ENCODE measurements at places on chromosomes 1 and 21.
A peak's percentile ranks its signal among the peaks of the same experiment; 100 is the strongest.

- H3K27ac ChIP-seq, result no peak overlapping the region
- H3K4me1 ChIP-seq, result peaks cover 6% of the 10 kb centered on the region
- H3K27me3 ChIP-seq, result peaks cover 28% of the 10 kb centered on the region
- H3K4me3 ChIP-seq, result no peak overlapping the region
- DNase-seq, result no peak
- no peaks in the 10 kb centered on the region for H3K36me3 ChIP-seq
Measured at GRCh38 chr1:54934869-54935268, 45.6 kb upstream of the TMEM61 start.

GRCh38 chr1:53371851-53372250 lies 44.0 kb upstream of the LRP8 start:
- H3K27ac ChIP-seq, result no peak overlapping the region
- no peak overlapping the region for H3K4me3 ChIP-seq
- no peaks in the 10 kb centered on the region for H3K36me3 ChIP-seq
- H3K4me1 ChIP-seq, result peaks cover 14% of the 10 kb centered on the region
- no peak for DNase-seq

- no peaks in the 10 kb centered on the region for H3K36me3 ChIP-seq
- no peak overlapping the region for H3K4me3 ChIP-seq
- no peaks in the 10 kb centered on the region for H3K4me1 ChIP-seq
- no peak for DNase-seq
- H3K27me3 ChIP-seq, result peaks cover 6% of the 10 kb centered on the region
Measured at GRCh38 chr1:17930635-17931034, 175.5 kb downstream of the ACTL8 start.

DNA sequence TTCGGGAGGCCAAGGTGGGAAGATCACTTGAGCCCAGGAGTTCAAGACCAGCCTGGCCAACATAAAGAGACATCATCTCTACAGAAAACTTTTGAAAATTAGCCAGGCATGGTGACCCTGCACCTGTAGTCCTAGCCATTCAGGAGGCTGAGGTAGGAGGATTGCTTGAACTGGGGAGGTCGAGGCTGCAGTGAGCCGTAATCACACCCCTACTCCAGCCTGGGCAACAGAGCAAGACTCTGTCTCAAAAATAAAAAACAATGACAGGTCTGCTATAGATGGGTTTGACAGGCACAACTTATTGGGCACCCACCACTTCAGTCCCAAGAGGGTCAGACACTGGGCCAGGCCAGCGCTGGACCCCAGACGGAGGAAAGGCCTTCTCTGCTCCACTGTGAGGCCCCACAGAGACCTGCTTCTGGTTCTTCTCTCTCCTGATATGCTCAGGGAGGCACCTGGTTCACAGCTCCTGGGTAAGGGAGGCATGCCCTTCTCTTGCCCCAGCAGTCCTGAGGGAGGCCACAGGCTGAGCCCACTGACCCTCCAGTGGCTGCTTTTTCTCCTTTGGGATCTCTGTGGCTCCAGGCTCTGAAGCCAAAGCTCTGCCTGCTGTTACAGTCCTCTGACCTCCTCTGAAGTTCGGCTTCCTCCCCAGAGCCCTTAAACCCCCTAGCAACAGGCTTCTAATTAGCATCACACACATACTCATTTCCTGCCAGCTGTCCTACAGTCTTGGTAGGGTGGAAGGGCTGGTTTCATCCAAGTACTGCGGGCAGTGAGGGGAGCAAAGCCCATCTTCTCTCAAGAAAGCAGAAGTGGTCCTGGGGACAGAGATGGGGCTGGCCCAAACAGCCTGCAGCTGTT lies 14.4 kb downstream of the S100A16 start:
- H3K27me3 ChIP-seq, result no peaks in the 10 kb centered on the region
- no peak for DNase-seq

GRCh38 chr1:97551113-97551512 lies 369.7 kb downstream of the DPYD start:
- peaks cover 4% of the 10 kb centered on the region for H3K36me3 ChIP-seq
- no peak for DNase-seq
- H3K4me3 ChIP-seq, result no peak overlapping the region
- no peaks in the 10 kb centered on the region for H3K4me1 ChIP-seq

- H3K4me1 ChIP-seq, result peaks cover 57% of the 10 kb centered on the region
- peaks cover 74% of the 10 kb centered on the region for H3K36me3 ChIP-seq
- peak; percentile 14 for DNase-seq
- H3K4me3 ChIP-seq, result peak overlapping the region; percentile 85
Measured at GRCh38 chr1:234605983-234606783, 3.8 kb downstream of the IRF2BP2 start.

DNA sequence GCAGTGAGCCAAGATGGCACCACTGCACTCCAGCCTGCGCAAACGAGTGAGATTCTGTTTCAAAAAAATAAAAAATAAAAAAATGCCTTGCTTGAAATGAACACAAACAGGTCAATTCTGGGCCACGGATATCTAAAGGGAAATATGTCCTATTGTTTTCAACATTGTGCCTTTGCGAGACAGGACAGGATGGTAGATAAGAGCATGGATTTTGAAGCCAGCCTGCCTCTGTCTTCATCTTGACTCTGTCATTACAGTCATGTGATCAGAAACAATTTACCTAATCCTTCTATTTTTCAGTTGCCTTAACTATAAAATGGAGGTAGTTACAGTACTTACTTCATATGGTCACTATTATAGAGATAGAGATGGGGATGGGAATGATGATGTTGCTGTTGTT lies 56.7 kb upstream of the ZSWIM5 start:
- peaks cover 2% of the 10 kb centered on the region for H3K36me3 ChIP-seq
- DNase-seq, result no peak
- no peak overlapping the region for H3K27ac ChIP-seq
- H3K4me3 ChIP-seq, result no peak overlapping the region

- H3K4me3 ChIP-seq, result no peak overlapping the region
- H3K27ac ChIP-seq, result no peak overlapping the region
- DNase-seq, result no peak
- H3K4me1 ChIP-seq, result peaks cover 22% of the 10 kb centered on the region
Measured at GRCh38 chr1:21320410-21321108, 30.3 kb upstream of the ECE1 start.

GRCh38 chr1:117694543-117694942 lies 88.7 kb downstream of the TENT5C start:
- H3K36me3 ChIP-seq, result no peaks in the 10 kb centered on the region
- H3K27me3 ChIP-seq, result peaks cover 16% of the 10 kb centered on the region
- no peak overlapping the region for H3K27ac ChIP-seq

- H3K27me3 ChIP-seq, result no peaks in the 10 kb centered on the region
- peaks cover 14% of the 10 kb centered on the region for H3K36me3 ChIP-seq
- H3K27ac ChIP-seq, result peak overlapping the region; percentile 99
- no peak for DNase-seq
Measured at GRCh38 chr1:159067699-159068621, 8.6 kb downstream of the AIM2 start.

DNA sequence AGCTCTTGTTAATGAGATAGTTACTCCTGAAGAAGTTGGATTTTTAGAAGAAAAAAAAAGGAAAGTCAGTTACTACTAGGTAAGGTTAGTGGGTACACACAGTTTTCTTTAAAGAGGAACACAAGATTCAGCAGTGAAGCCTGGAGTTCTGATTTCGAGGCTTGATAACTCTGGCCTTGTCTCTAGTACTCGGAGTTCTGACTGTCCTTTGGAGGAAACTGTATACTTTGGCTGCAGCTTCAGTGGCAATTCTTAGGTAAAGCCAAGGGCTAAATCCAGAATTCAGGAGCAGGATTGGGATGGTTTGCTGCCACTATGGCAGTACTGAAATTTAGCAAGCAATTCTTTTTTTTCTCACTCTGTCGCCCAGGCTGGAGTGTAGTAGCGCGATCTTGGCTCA lies 9.2 kb downstream of the ACADM start:
- DNase-seq, result no peak
- H3K27ac ChIP-seq, result no peak overlapping the region
- no peaks in the 10 kb centered on the region for H3K27me3 ChIP-seq
- peaks cover 53% of the 10 kb centered on the region for H3K36me3 ChIP-seq
- peaks cover 2% of the 10 kb centered on the region for H3K4me1 ChIP-seq

- no peaks in the 10 kb centered on the region for H3K27me3 ChIP-seq
- peaks cover 53% of the 10 kb centered on the region for H3K4me1 ChIP-seq
- no peaks in the 10 kb centered on the region for H3K36me3 ChIP-seq
- peak; percentile 12 for DNase-seq
Measured at GRCh38 chr1:92953491-92953890, 7.8 kb downstream of the DIPK1A start.

- H3K27ac ChIP-seq, result no peak overlapping the region
- H3K4me1 ChIP-seq, result no peaks in the 10 kb centered on the region
- H3K4me3 ChIP-seq, result no peak overlapping the region
- no peak for DNase-seq
- H3K36me3 ChIP-seq, result no peaks in the 10 kb centered on the region
Measured at GRCh38 chr1:218415726-218416125, 70.6 kb downstream of the TGFB2 start.

- no peaks in the 10 kb centered on the region for H3K4me1 ChIP-seq
- H3K27me3 ChIP-seq, result peaks cover 77% of the 10 kb centered on the region
- no peaks in the 10 kb centered on the region for H3K36me3 ChIP-seq
Measured at GRCh38 chr1:22362626-22363402, 88.8 kb upstream of the ZBTB40 start.

GRCh38 chr21:43318841-43319781 lies 107.8 kb downstream of the SIK1 start:
- H3K27ac ChIP-seq, result no peak overlapping the region
- H3K36me3 ChIP-seq, result no peaks in the 10 kb centered on the region
- H3K4me1 ChIP-seq, result no peaks in the 10 kb centered on the region

GRCh38 chr1:21534674-21535378 lies 25.6 kb downstream of the ALPL start:
- H3K27ac ChIP-seq, result no peak overlapping the region
- no peak for DNase-seq
- peaks cover 78% of the 10 kb centered on the region for H3K27me3 ChIP-seq
- no peaks in the 10 kb centered on the region for H3K36me3 ChIP-seq
- H3K4me1 ChIP-seq, result no peaks in the 10 kb centered on the region

GRCh38 chr1:70353601-70354331 lies 756 bp downstream of the ANKRD13C start:
- DNase-seq, result no peak
- H3K4me3 ChIP-seq, result peak overlapping the region; percentile 92
- H3K27me3 ChIP-seq, result no peaks in the 10 kb centered on the region
- peak overlapping the region; percentile 99 for H3K27ac ChIP-seq
- H3K36me3 ChIP-seq, result peaks cover 21% of the 10 kb centered on the region

GRCh38 chr1:206489980-206490770 lies 17.2 kb upstream of the RASSF5 start:
- peak; percentile 68 for DNase-seq
- no peak overlapping the region for H3K27ac ChIP-seq
- H3K4me3 ChIP-seq, result no peak overlapping the region
- peaks cover 37% of the 10 kb centered on the region for H3K36me3 ChIP-seq

DNA sequence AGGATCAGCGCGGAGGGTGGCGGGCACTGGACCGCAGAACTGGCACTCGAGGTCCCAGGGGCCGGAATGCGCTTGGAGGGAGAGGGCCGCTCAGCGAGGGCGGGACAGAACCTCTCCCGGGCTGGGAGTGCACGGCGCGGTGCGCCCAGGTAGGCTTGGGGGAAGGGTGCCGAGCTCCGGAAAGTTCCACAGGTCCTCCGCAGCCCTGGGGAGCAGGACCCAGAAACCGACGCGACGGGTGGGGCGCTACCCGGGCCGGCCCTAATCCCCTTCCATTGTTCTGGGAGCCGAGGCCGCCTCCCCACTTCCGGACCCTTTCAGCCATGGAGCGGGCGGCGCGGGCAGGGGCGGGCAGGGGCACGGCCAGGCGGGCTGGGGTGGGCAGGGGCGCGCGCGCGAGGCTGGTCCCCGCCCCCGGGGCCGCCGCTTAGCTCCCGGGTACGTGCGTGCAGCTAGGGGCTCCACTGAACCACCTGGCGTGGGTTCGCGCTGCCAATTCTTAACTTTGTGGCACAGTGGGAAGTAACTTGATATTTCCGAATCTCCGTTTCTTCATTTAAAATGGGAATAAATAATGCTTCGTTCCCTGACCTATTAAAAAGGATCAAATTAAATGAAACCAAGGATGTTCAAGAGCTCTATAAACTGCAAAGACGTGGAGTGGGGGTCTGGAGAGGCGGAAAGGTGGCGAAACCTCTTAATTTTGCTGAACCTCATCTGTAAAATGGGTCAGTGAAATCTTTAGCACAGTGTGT lies 20.7 kb downstream of the LGR6 start:
- H3K27me3 ChIP-seq, result peaks cover 93% of the 10 kb centered on the region
- peak overlapping the region; percentile 76 for H3K27ac ChIP-seq
- peaks cover 3% of the 10 kb centered on the region for H3K36me3 ChIP-seq
- peaks cover 15% of the 10 kb centered on the region for H3K4me1 ChIP-seq
- no peak for DNase-seq
- peak overlapping the region; percentile 80 for H3K4me3 ChIP-seq

- peaks cover 3% of the 10 kb centered on the region for H3K4me1 ChIP-seq
- peaks cover 18% of the 10 kb centered on the region for H3K36me3 ChIP-seq
- H3K27me3 ChIP-seq, result no peaks in the 10 kb centered on the region
- no peak overlapping the region for H3K27ac ChIP-seq
Measured at GRCh38 chr1:42674682-42675081, 7.5 kb upstream of the YBX1 start.

GRCh38 chr21:34559089-34559631 lies 47.1 kb upstream of the KCNE1 start:
- no peak overlapping the region for H3K4me3 ChIP-seq
- no peak overlapping the region for H3K27ac ChIP-seq
- no peaks in the 10 kb centered on the region for H3K4me1 ChIP-seq
- DNase-seq, result no peak
- no peaks in the 10 kb centered on the region for H3K36me3 ChIP-seq

DNA sequence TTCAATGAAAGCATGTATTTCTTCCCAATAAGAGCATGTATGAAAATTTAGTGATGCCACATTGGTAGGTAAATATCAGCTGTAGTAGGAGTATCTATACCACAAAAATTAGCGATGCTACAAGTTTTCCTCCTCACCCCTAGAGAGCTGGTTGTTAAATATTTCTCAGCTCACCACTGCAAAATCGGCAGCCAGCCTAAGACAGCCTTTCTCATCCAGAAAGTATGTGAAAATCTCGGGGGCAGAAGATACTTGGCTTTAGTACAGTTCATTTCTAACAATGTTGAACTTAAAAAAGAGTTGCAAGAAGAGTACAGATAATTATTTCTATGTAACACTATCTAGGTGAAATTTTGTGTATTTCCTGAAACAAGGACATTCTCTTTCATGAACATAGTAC lies 235.4 kb downstream of the TPR start:
- H3K4me3 ChIP-seq, result no peak overlapping the region
- no peaks in the 10 kb centered on the region for H3K36me3 ChIP-seq
- no peaks in the 10 kb centered on the region for H3K4me1 ChIP-seq
- H3K27ac ChIP-seq, result no peak overlapping the region
- no peak for DNase-seq
- H3K27me3 ChIP-seq, result no peaks in the 10 kb centered on the region

GRCh38 chr1:170214117-170215032 lies 68.6 kb downstream of the NTMT2 start:
- H3K27ac ChIP-seq, result no peak overlapping the region
- no peak overlapping the region for H3K4me3 ChIP-seq
- no peak for DNase-seq
